Suppressor macrophage treated with lipopolysaccharide for 4 hours (primary cell): ENCODE measurements at places on chromosomes 13 and 19.
A peak's percentile ranks its signal among the peaks of the same experiment; 100 is the strongest.

DNA sequence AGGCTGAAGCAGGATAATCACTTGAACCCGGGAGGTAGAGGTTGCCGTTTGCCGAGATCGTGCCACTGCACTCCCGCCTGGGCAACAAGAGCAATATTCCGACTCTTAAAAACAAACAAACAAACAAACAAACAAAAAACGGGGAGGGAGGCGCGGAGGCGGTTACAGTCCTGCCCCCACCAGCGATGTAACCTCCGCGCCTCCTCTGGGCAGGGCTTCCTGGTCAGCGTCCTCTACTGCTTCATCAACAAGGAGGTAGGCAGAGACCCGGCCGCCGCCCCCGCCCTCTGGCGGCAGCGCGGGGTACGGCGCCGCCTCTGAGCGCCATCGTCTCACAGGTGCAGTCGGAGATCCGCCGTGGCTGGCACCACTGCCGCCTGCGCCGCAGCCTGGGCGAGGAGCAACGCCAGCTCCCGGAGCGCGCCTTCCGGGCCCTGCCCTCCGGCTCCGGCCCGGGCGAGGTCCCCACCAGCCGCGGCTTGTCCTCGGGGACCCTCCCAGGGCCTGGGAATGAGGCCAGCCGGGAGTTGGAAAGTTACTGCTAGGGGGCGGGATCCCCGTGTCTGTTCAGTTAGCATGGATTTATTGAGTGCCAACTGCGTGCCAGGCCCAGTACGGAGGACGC is 10.2 kb downstream of the SNRPD2 start:
- DNase-seq: peak; percentile 81

- DNase-seq: no peak
Observed at GRCh38 chr19:4606921-4607678, 32.2 kb upstream of the TNFAIP8L1 start.

GRCh38 chr13:27905650-27906049 is 14.2 kb upstream of the PDX1 start:
- no peak for DNase-seq

GRCh38 chr19:31831421-31832175 is 482.4 kb upstream of the TSHZ3 start:
- DNase-seq: no peak

DNA sequence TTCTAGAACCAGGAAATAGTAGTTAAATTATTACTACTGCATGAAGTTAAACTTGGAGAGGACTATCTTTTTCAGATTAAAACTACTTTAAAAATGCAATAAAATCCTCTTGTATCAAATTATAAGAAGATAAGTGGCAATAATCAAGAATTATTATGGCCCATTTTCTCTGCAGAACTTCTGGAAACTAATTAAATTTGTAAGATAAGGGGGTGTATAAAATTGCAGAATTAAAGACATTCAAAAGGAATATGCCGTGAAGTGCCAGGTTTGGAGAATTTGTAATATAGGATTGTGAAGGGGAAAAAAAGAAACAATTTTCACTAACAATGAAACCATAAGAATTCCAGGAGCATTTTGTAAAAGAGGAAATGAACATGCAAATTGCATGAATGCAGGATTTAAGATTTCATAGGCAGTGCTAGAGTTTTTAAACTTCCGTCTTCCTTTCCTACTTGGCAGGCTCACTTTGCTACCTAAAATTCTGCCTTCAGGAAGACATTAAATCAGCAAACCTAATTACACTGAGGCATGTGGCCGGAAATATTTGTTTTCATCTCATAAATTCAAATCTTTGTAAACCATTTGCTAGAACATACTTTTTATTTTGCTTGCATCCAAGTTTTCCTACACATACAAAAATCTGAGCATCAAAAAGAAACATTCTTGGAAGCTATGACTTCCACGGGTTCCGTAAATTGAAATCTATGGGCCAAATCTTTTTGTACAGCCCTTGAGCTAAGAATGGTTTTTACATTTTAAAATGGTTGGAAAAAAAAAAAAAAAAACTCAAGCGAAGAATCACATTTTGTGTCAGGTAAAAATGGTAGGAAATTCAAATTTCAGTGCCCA is 166.9 kb downstream of the DCLK1 start:
- no peak for DNase-seq

DNA sequence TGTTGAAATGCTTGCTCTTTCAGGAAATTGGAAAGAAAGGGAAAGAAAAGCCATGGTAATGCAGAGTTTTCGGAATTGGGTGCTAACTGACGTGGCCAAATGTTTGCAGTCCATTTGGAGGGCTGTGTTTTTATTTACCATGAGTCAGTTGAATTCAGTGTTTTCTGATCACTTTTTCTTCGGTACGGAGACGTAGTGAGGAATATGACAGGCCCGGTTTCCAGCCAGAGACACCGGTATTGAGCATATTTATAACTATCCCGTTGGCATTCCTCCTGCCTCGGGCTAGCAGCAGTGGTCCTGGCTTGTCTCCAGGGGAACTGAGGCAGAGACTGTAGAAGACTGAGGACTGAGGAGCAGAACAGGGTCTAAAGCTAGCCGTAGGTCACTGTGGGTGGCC is 1.0 kb downstream of the CDC16 start:
- no peak for DNase-seq
